ENCODE measurements at places on chromosomes 11 and 22. TPM values are rescaled to one million over a fixed set of nuclear protein-coding genes. Genes with fewer than 3 reads are reported as not detected.

MGAT3 gene
- 0.23 TPM for total RNA-seq

CXCR5 gene
- total RNA-seq: not detected

FJX1 gene
- 18.1 TPM for total RNA-seq

LMO1 gene
- total RNA-seq: not detected

WBP2NL gene
- total RNA-seq: 0.23 TPM

SPECC1L gene
- 24.1 TPM for total RNA-seq

CDON gene
- 104 TPM for total RNA-seq
